T-helper 2 cell treated with Interferon-gamma antibody and Interleukin-4, amounts not matched to agents 5 μg/mL and 100 μg/mL, for 36 hours (primary cell): ENCODE measurements at places on chromosomes 1 and 21.

- no peaks in the 10 kb centered on the region for H3K27me3 ChIP-seq
- H3K4me3 ChIP-seq, result no peak overlapping the region
- peaks cover 5% of the 10 kb centered on the region for H3K4me1 ChIP-seq
- H3K36me3 ChIP-seq, result no peaks in the 10 kb centered on the region
- no peak overlapping the region for H3K27ac ChIP-seq
Observed at GRCh38 chr21:43287795-43288755, 119.3 kb downstream of the CRYAA start.

DNA sequence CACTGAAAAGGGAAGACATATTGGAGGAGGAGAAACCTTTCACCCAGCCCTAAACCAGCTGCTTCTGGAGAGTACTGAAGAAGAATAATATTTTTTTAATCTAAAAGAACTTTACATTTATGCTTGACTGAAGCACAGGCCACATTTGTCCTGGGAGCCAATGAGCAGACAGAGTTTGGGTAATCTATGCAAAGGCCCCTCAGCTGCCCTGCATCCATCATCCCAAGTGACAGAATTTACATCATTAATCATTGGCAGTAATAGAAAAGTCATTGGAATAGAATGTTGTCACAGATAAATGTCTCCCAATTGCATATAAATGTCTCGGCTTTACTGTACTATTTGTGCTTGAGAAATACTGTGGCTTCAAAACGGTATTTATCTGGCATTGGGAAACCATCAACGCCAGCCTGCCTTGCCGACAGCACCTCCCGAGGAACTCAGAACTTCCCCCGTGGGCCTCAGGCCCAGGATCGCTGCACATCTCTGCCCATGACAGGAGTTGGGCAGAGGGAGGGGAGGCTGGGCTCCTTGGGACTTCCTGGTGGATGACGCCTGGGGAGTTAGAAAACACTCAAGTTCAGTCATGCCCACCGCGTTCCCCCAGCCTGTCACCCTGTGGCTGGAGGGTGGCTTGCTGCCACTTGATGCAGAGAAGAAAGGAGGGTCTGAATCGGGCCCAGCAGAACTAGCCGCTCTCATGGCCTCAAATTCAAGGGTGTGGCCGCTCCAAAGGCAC is 133.1 kb downstream of the CAMTA1 start:
- H3K27me3 ChIP-seq, result peaks cover 3% of the 10 kb centered on the region
- no peaks in the 10 kb centered on the region for H3K36me3 ChIP-seq
- no peak overlapping the region for H3K4me3 ChIP-seq
- no peak for DNase-seq
- no peak overlapping the region for H3K27ac ChIP-seq

DNA sequence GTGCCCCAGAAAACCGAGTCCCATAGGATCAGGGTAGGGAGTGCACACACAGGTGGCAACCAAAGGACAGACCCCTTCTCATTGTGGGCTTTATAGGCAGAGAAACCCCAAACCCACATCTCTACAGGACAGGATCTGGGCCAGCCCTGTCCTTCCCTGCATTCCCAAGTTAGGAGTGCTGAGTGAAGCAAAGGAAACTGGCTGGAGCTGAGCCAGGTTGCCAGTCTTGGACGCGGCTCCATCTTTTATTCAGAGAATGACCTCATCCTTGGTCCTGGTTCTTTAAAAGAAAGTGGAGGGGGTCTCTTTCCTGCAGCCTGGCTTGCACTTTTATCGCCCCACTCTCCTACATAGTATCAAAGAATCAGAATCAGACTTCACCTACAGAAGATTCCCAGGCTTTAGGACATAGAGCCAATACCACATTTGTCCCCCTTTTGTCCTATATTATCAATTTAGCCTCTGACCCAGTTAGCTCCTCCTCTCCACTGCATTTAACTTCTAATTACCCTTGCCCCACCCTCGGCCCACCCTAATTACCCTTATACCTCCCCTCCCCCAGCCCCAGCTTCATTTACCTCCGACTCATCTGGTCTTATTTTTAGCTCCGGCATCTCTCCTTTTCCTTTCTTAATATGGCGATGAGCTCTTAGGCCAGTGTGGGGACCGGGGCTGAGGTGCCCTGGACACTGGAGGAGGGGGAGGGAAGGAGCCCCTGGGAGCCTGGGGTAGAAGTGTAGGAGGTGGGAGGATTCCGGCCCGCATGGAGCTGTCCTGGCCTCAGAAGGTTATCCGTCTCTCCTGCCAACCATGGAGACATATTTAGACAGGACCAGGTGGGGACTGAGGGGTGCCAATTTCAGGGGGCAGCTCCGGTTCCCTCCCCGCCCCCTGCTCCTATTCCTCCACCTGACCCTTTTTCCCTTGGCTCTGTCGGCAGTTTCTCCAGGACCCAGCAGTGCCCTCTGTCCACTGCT is at the start of gene CASQ1:
TSS of gene CASQ1 (plus strand) at position 927 of the 977 bp plus-strand sequence. CDS start 177 bp downstream, outside the sequence.
- no peak for DNase-seq
- H3K4me3 ChIP-seq, result no peak within 1 kb of the TSS
- H3K27ac ChIP-seq, result no peak within 1 kb of the TSS
- H3K27me3 ChIP-seq, result no peaks in the 10 kb centered on the region

GRCh38 chr1:114490274-114490693 is 20.7 kb downstream of the TRIM33 start:
- peaks cover 33% of the 10 kb centered on the region for H3K4me1 ChIP-seq
- H3K4me3 ChIP-seq, result peak overlapping the region; percentile 1
- no peaks in the 10 kb centered on the region for H3K27me3 ChIP-seq

DNA sequence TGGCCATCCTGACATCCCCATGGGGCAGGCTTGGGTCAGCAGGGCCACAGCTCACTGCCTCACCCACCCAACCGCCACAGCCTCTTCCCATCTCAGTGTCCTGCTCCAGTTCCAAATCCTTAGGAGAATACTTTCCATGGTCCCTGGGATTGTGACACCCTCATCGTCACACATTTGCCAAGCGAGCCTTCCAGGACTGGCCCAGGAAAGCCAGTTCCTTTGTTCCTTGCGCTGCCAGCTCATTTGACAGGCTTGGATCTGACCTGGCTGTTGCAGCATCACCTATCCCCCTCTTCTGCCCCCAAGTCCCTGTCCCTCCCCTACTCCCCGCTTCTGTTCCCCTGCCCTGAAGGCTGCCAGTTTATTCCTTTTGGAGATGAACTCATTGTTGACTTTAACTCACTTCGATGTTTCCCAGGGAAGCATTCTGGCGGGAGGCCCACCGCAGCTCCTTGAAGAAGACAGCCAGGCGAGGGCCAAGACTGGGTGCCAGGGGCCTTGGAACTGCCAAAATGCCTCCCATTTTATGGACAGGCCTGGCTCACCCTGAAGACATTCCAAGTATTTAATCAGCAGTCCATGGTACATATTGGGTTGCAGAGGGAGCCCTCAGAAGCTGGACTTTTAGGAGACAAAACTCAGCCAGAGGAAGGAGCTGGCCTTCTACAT is 10.2 kb upstream of the GNL2 start:
- no peak for DNase-seq
- H3K27me3 ChIP-seq, result peaks cover 13% of the 10 kb centered on the region
- peaks cover 3% of the 10 kb centered on the region for H3K4me1 ChIP-seq
- H3K4me3 ChIP-seq, result no peak overlapping the region
- no peak overlapping the region for H3K27ac ChIP-seq

- H3K27ac ChIP-seq, result no peak overlapping the region
- DNase-seq, result no peak
- H3K4me3 ChIP-seq, result no peak overlapping the region
- no peaks in the 10 kb centered on the region for H3K27me3 ChIP-seq
Observed at GRCh38 chr1:186837806-186838205, 9.1 kb downstream of the PLA2G4A start.

GRCh38 chr1:192756314-192756713 is 52.5 kb upstream of the RGS2 start:
- peaks cover 2% of the 10 kb centered on the region for H3K27me3 ChIP-seq
- H3K4me1 ChIP-seq, result no peaks in the 10 kb centered on the region
- no peak overlapping the region for H3K27ac ChIP-seq
- no peak overlapping the region for H3K4me3 ChIP-seq

DNA sequence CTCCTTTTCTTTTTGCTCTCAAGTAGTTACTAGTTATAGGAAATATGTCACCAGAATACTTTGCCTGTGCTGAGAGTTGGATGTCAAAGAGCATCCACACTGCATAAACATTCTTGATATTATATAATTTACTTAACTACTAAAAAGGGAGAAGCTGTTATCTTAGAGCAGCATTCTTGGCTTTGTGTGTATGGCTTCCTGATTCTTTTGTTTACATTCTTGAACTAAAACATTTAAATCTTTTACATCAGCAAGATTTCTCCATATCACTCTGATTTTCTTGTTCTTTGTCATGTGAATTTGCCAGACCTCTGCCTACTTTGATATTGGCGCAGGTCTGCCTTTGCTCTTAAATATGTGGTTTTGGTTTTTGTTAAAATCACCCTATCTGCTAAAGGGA is 48.8 kb downstream of the SUCO start:
- no peak overlapping the region for H3K4me3 ChIP-seq
- DNase-seq, result no peak
- H3K27ac ChIP-seq, result no peak overlapping the region
- peaks cover 6% of the 10 kb centered on the region for H3K4me1 ChIP-seq
- peaks cover 27% of the 10 kb centered on the region for H3K36me3 ChIP-seq

DNA sequence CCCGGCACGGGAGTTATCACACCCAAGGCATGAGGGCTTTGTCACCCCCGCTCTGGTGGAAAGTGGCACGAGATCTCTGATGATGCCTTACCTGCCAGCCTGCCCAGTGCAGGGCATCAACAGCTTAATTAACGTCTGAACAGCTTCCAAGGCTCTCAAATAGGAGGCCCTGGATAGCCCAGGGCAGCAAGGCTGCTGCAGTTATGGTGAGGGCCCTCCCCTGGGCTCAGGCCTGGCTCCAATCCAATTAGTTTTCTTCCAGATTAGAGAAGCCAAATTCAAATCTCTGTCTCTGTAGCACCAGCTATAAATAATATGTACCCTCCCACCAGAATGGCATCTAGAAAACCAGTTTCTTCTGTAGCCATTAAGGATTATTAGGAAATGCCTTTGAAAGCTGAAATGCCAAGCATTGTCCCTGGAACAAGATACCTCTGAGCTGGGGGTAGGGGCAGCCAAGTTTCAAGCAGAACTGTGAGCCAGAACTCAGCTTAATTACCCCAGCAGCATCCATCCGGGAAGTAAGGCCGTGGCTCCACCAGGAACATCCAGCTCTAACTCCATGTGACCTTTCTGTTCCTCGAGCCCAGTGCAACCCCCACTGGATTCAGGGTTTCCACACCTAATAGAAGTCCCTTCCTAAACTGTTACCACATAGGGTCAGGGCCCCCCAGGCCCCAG is 12.5 kb downstream of the QSOX1 start:
- peaks cover 8% of the 10 kb centered on the region for H3K4me1 ChIP-seq
- H3K4me3 ChIP-seq, result no peak overlapping the region
- H3K36me3 ChIP-seq, result no peaks in the 10 kb centered on the region
- H3K27ac ChIP-seq, result no peak overlapping the region
- no peaks in the 10 kb centered on the region for H3K27me3 ChIP-seq
- DNase-seq, result no peak

DNA sequence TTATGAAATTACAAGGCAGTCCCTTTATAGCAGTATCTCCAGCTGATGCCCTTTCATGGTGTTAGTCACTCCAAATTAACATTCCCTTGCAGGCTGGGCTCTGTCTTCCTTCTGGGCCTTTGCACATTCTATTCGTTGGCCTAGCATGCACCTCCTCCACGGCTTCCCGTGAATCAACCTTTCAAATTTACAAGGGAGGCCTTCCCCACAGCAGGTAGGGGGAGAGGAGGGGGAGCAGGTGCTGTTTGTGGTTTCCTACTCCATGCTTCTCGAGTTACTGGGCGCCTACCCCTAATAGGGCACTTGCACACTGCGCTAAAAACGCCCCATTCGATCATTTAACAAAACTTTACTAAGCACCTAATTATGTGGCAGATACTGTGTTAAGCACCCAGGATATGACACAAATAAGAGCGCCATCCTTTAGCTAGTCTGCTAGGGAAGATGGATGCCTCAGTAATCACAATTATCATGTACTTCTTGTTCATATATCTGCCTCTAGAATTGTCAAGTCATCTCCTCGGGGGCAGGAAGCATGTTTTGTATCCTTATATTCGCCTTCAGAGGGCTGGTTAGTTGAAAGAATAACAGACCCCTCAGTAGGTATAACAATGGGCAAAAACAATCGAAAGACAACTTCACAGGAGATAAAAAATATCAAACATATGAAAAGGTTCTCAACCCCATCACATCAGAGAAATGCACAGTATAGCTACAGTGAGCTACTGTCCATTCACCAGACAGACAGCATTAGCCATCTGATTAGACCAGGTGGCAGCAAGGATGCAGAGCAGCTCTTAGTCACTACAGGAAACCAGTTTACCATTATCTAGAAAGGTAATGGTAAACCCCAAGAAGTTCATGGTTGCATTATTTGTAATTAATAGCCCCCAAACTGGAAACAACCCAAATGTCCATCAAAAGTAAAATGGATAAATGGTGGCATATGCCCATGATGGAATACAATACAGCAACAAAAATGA is 1.7 kb upstream of the ADAR start:
- peaks cover 17% of the 10 kb centered on the region for H3K36me3 ChIP-seq
- peak overlapping the region; percentile 94 for H3K4me3 ChIP-seq
- peaks cover 52% of the 10 kb centered on the region for H3K4me1 ChIP-seq
- DNase-seq, result peak; percentile 50
- H3K27me3 ChIP-seq, result no peaks in the 10 kb centered on the region

GRCh38 chr1:18010408-18010807 is 97.2 kb upstream of the IGSF21 start:
- H3K4me1 ChIP-seq, result no peaks in the 10 kb centered on the region
- no peak overlapping the region for H3K4me3 ChIP-seq
- H3K27ac ChIP-seq, result no peak overlapping the region
- H3K36me3 ChIP-seq, result no peaks in the 10 kb centered on the region
- DNase-seq, result no peak

GRCh38 chr1:30687886-30688285 is 35.5 kb downstream of the MATN1 start:
- peaks cover 47% of the 10 kb centered on the region for H3K27me3 ChIP-seq
- no peak for DNase-seq

- no peak overlapping the region for H3K4me3 ChIP-seq
- no peaks in the 10 kb centered on the region for H3K4me1 ChIP-seq
- H3K27me3 ChIP-seq, result no peaks in the 10 kb centered on the region
- no peak overlapping the region for H3K27ac ChIP-seq
- DNase-seq, result no peak
Observed at GRCh38 chr1:49527606-49528305, 496.0 kb downstream of the AGBL4 start.

DNA sequence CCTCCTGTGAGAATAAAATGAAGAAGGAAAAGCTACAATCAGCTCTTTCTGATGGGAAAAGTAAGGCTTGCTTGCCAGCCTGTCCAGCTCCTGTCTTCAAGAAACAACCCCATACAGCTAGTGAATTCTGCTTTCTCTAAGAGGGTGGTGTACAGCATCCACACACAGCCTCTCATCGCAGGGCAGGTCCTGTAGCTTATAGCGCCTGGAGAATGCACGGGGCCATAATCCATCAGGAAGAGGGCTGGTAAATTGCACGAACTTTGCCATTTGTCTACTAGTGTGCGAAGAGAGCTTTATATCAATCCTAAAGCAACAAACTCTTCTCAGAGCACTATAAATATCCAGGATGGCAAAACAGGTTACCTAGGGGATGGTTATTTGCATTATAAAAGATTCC is 83.3 kb upstream of the SAMSN1 start:
- peaks cover 23% of the 10 kb centered on the region for H3K4me1 ChIP-seq
- no peak overlapping the region for H3K4me3 ChIP-seq
- peaks cover 7% of the 10 kb centered on the region for H3K36me3 ChIP-seq
- H3K27me3 ChIP-seq, result no peaks in the 10 kb centered on the region
- H3K27ac ChIP-seq, result no peak overlapping the region
